ENCODE measurements at places on chromosomes 16 and 17. TPM values are rescaled to one million over a fixed set of nuclear protein-coding genes. Genes with fewer than 3 reads are reported as not detected.

GRCh38 chr16:23827057-23827456, 8.7 kb upstream of the PRKCB start:
- no peak for DNase-seq

- DNase-seq = no peak
Measured at GRCh38 chr17:15216481-15216880, 48.6 kb downstream of the PMP22 start.

- DNase-seq = no peak
Measured at GRCh38 chr17:77125432-77125901, 15.3 kb upstream of the SEC14L1 start.

GRCh38 chr16:825341-826061, 25.0 kb upstream of the GNG13 start:
- DNase-seq = no peak

- peak; percentile 65 for DNase-seq
Measured at GRCh38 chr17:2101448-2102257, 46.8 kb downstream of the HIC1 start.

The LYRM1 gene
- polyA plus RNA-seq = 20.0 TPM

The DPEP2 gene
- polyA plus RNA-seq = 150 TPM

The SMIM36 gene
- polyA plus RNA-seq = not detected

The STUB1 gene
- polyA plus RNA-seq = 128 TPM

All from B cell (primary cell).